Heart right ventricle (tissue), 16 donors: ENCODE measurements at places on chromosomes 2 and 18. TPM values are rescaled to one million over a fixed set of nuclear protein-coding genes. Genes with fewer than 3 reads are reported as not detected.

- DNase-seq = no peak
Measured at GRCh38 chr2:227821043-227821942, 7.7 kb downstream of the CCL20 start.

GRCh38 chr2:165002638-165003037 lies 47.3 kb upstream of the SLC38A11 start:
- DNase-seq = no peak

DNA sequence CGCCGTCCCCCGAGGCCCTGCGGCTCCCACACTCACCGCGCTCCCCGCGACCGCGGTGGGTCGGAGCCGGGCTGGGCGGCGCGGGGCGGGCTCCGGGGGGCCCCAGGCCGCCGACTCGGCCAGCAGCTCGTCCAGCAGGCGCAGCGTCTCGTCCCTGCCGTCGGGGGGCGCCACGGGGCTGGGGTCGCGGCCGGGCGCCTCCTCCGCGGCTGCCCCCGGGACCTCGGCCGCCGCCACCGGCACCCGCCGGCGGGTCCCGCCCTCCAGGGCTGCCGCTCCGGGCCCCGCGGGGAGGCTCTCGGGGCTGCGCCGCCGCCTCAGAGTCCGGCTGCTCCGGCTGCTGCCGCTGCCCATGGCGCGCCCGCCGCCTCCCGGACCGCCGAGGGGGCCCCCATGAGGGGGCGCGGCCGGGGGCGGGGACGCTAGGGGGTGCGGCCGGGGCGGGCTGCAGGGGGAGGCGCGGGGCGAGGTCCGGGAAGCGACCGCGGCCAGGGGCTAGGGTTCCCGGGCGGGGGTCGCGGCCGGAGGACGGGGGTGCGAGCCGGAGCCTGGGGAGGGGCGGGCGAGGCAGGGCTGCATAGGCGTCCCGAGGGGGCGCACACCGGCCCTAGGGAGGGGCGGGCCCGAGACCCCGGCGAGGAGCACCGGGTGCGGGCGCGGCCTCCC lies at the start of gene CYS1:
TSS of gene CYS1 (minus strand) at position 542 of the 666 bp plus-strand sequence. CDS start at position 354, 188 bp downstream.
- no peak for DNase-seq

DNA sequence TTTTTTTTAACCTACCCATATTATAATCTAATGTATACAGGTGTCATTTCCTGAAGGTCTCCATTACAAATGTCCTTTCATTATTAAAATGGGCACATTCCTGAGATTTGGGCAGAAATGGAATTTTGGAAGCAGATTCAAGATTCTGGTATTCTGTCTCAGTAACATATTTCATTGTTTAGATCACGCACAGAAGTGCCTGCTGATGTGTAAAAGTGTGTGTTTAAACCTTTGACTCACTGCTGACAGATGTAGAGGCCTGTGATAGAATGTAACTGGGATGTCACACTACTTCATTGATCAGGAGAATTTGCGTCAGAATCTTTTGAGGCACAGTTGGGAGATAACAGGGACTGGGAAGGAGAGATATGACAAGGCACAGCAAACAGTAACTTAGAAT lies 276.8 kb upstream of the EPAS1 start:
- DNase-seq = no peak

GRCh38 chr2:241673797-241674725 lies 12.6 kb downstream of the DTYMK start:
- DNase-seq = no peak

DNA sequence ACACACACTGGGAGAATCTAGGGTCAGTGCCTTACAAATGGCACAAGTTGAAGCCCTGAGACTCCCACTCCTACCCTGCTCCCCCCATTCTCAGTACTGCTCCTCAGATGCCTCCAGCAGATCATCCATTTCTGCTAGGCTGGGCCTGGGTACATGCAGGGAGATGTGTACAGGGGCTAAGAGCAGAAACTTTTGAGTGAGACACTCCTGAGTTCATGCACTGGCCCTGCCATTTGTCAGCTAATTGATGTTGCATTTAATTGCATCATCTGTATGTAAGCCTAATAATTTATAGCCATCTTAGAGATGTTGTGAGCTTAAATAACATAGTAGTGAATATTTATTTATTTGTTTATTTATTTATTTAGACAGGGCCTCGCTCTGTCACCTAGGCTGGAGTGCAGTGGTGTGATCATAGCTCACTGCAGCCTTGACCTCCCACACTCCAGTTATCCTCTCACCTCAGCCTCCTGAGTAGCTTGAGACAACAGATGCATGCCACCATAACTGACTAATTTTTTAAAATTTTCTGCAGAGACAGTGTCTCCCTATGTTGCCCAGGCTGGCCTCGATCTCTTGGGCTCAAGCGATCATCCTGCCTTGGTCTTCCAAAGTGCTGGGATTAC lies 4.8 kb upstream of the CASP8 start:
- no peak for DNase-seq

The PRR30 gene
- not detected for total RNA-seq

The CACNB4 gene
- 0.29 TPM for total RNA-seq

The UGT1A3 gene
- not detected for total RNA-seq

The FBXO15 gene
- total RNA-seq = 0.81 TPM

The MYOM1 gene
- 618 TPM for total RNA-seq

The NLRC4 gene
- total RNA-seq = 0.42 TPM

The KCTD1 gene
- total RNA-seq = 10.0 TPM
